ENCODE measurements at places on chromosomes 1 and 21. TPM values are rescaled to one million over a fixed set of nuclear protein-coding genes. Genes with fewer than 3 reads are reported as not detected.
A peak's percentile ranks its signal among the peaks of the same experiment; 100 is the strongest.

SH3BGR gene
- 0.33 TPM for total RNA-seq

OR2G6 gene
- total RNA-seq: not detected

GNG12 gene
- total RNA-seq: 21.8 TPM

CD1B gene
- total RNA-seq: 0.19 TPM

ATP1B1 gene
- 53.8 TPM for total RNA-seq

RHCE gene
- 0.92 TPM for total RNA-seq

LRRC71 gene
- total RNA-seq: not detected

SAMSN1 gene
- total RNA-seq: 9.0 TPM

RTCA gene
- 18.9 TPM for total RNA-seq

PAQR6 gene
- 0.23 TPM for total RNA-seq

HMCN1 gene
- total RNA-seq: 4.9 TPM

ARHGEF16 gene
- 0.65 TPM for total RNA-seq

ARHGAP29 gene
- total RNA-seq: 27.7 TPM

DNA sequence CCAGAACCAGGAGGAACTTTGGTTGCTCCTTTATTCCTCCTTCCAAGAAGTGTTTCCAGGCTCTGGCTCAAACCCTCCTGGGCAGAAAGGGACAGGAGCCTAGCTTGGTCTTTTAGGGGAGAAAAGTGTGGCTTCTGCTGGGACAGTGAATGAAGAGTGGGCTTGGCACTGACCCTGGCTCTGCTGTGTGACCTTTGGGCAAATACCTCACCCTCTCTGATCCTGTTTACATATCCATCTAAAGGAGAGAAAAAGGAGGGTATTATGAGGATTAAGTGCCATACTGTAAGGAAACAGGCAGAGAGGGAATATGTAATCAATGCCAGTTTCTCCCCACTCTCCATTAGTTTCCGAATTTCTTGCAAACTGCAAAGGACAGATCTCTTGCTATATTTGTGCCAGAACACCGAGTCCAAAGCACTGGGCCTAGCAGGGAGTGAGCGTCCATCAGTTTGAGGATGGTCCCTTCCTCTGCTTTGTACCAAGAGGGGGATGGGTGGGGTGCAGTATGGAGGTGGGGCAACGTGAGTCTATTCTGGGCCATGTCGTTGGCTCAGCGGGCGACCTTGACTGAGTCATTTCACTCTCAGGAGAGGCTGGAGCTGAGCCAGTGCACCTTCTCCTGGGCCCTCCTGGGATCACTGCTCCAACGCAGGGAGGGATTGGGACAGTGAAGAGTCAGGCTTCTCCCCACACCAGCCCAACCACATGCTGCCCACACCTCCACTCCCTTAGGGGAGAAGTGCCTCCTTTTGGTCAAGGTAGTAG lies 38.4 kb downstream of the IGSF21 start:
- DNase-seq: no peak

DNA sequence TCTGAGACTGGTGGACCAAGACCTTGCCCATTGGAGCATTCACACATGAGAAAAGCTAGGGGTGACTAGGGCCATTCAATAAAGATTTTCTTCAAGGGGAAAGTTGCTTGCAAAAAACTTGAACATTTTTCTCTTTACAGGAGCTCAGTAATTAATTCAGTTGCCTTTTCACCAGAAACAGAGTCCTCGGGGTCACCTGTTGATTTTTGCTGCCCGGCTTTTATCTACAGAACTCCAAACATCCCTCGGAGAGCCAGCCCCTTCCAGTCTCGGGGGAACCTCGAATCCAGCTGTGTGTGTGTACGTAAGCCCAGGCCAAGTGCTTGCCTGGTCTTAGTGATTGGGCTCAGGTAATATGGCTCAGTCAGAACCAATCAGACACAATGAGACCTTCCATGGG lies 47.5 kb downstream of the PCNX2 start:
- no peak for DNase-seq

GRCh38 chr1:31412732-31413404 lies at the start of gene SERINC2:
Gene SERINC2 (plus strand): TSS chr1:31413213. CDS start chr1:31413266, 53 bp downstream.
- peak; percentile 55 for DNase-seq

DNA sequence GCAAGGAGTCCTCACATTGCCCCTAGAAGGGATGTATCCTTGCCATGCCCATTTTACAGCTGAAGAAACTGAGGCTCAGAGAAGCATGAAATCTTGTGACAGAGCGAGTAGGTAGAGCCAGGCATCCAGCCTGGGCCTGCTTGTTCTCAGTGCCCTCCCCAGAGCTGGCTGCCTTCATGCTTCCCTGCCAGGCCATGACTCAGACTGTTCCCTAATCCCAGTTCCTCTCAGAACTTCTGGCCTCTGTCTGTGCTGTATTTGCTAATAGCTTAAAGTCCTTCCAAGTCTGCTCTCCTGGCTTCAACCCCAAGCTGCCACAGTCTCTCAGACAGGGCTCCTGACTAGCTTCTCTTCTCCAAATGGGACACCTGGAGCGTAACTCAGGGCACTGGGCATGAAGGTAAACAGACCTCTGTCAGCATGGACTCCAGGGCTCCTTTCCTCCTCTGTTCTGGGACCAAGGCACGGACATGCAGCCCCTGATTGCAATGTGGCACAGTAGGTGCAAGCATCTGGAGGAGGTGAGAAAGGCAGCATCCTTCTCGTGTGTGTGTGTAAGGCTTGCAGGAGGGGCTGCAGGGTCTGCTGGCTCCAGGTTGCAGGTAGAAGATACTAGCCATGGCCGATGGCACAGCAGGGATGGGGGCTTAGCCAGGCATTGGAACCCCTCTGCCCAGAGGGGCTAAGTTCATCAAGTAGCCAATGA lies 122.7 kb downstream of the HMGB4 start:
- DNase-seq: no peak

GRCh38 chr1:55204997-55205396 lies 10.2 kb downstream of the USP24 start:
- DNase-seq: no peak

GRCh38 chr1:40394491-40395172 lies 21.1 kb downstream of the SMAP2 start:
- DNase-seq: no peak

DNA sequence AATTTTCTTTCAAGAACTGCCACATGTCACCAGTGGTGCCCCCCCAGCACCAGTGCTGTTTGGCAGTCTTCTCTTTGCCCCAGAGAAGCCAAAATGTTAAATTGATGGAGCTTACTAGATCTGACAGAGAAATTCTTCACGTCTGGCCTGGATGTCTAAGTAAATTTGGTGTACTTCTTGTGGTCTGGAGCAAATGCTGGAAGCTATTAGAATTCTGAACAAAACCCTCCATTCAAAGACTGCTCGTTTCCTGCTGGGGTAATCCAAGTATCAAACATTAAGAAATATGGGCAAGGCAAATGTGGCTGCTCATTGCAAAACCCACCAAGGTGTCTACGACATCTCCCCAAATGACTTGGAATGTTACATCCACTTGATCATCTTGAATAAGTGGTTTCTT lies 92.3 kb downstream of the ROR1 start:
- no peak for DNase-seq

DNA sequence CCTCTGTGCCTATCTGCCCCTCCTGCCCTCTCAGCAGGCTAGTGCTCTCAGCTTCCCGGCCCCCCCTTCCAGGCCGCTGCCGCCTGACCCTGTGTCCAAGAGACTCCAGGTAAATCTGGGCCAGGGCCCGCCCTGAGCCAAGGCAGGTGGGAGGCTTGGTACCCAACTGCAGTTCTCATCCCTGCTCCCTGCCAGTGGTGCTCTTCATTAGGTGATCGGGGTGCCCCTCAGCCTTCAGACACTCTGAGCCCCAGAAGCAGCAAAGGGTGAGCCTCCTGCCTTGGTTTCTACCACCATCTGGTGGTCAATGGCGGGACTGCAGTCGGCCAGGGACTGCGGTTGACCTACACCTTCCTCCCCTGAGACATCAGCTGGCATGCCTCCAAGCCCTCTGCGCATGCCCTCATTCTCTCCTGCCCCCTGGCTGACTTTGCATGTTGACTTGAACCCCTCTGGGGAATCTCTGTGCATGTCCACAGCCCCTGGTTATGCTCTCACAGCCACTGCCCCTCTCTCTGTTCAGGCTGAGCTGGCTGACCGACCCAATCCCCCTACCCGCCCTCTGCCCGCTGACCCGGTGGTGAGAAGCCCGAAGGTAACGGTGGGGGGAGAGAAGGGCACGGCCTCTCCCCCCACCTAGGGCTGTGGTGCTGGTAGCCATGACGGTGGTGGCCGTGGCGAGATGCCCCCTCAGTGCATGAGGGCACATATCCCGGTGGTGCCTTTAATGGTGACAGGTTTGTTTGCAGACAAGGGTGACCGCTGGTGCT lies 2.0 kb upstream of the EFNA4 start:
- DNase-seq: peak; percentile 98

GRCh38 chr1:229448845-229449244 lies 15.0 kb upstream of the ACTA1 start:
- no peak for DNase-seq

DNA sequence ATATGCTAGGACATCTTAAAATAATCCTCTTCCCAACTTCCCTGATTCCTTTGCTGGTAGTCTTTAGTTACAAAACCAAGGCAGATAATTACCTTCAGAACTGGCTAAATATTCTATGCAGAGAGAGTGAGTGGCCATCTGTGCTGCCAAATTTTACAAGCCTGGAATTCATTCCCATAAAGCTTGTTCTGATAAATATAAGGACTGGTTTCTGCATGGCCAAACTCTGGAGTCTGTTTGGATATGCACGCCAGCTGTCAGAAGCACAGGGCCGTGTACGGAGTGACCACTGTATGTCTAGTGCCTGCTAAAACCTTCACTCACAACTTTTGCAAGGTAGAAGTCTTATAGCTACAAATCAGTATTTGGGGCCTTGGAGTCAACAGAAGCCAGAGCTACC lies 66.5 kb upstream of the RAVER2 start:
- DNase-seq: no peak

- DNase-seq: no peak
These were observed 13.9 kb downstream of the DDX20 start for GRCh38 chr1:111769517-111770146.

- no peak for DNase-seq
These were observed 90.0 kb upstream of the HNRNPU start for GRCh38 chr1:244954359-244954758.

DNA sequence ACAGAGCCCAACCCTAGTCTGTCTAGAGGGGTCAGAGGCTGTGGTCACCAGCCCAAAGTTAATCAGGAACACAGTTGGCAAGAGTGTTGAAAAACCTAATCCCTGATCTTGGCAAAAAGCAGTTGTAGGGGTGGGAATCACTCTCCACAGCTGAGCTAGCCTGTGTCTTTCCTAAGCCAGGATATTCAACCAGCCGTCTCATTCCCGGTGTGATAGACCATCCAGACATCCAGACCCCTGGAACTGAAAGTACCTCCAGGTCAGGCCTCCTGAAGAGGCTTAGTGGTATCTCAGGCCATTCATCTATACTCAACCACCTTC lies 4.9 kb downstream of the LHX9 start:
- no peak for DNase-seq

DNA sequence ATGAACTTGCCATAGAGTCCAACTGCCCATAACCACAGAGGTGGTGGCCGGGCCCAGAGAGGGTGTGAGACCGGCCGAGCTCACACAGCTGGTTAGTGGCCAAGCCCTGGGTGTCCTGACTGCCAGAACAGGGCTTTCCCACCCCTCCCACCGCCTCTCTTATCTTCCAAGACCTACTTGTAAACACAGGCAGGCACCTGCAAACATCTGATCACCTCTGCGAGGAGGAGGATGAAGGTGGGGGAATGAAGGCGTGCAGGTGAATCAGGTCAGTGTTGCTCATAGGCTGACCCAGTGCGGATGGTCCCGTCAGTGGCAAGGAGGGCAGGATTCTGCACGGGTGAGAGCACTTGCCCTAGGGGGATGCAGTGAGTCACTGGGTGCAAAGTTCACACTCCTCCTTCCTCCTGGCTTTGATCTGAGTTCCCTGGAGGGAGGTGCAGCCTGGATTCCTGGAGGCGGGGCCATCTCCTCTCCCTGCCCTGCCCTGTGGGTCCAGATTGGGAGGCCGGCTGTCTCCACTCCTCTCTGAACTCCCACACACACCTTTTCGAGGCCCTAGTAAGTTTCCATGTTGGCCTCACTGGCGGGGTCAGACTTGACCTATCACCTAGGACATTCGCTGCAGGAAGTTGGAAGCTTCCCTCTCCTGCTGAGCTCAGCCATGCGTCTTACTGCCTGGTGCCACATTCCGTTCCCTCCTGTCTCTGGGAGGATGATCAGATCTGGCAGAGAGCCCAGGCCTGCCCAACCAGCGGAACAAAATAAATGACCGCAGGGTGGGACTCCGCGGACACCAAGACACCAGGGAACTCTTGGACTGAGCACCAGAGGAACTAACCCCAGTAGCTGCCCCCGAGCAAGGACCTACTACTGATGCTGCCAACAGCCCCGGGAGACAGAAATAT lies 7.3 kb downstream of the UQCRHL start:
- peak; percentile 35 for DNase-seq

- no peak for DNase-seq
These were observed 4.4 kb downstream of the NME7 start for GRCh38 chr1:169363046-169363730.

DNA sequence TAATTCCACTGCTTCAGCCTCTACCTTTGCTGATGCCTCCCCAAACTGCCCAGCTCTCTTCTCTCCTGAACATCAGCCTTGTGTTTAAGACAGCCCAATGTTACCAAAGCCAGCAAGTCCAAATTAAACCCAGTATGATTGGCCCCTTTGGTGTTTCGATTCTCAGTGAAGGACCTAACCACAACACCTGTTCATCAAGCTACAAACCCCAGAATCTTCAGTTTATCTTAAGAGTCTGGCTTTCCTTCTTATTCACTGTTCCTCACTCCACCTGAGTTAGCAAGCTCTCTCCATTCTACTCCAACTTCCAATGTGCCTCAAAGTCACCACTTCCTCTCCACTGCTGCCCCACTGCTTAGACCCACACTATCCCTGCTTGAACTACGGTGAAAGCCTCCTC lies 25.5 kb upstream of the ITPKB start:
- no peak for DNase-seq

- no peak for DNase-seq
These were observed 38.1 kb downstream of the DISP3 start for GRCh38 chr1:11516961-11517635.

DNA sequence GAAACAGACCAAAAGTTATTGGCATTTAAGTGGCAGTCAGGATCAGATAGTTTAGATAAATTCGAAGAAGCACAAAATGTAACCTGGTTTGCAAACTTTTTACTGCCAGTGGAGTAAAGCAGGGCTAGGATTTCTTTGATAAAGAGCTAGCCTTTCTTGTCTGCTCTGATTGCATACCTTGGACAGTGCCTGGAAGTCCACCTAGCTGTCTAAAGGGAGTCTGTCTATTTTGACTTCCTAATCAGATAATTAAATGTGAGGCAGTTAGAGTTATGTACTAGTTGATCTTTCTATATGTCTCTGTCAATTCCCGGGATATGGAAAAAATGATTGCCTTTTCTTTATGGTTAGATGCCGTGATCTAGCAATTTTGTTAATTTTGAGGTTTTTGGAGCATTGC lies 4.1 kb downstream of the GPSM2 start:
- no peak for DNase-seq

GRCh38 chr1:91900562-91900961 lies 14.6 kb upstream of the TGFBR3 start:
- no peak for DNase-seq

Measured in liver (tissue), 10 donors.